ENCODE measurements at places on chromosomes 5 and 9. TPM values are rescaled to one million over a fixed set of nuclear protein-coding genes. Genes with fewer than 3 reads are reported as not detected.
A peak's percentile ranks its signal among the peaks of the same experiment; 100 is the strongest.

DNA sequence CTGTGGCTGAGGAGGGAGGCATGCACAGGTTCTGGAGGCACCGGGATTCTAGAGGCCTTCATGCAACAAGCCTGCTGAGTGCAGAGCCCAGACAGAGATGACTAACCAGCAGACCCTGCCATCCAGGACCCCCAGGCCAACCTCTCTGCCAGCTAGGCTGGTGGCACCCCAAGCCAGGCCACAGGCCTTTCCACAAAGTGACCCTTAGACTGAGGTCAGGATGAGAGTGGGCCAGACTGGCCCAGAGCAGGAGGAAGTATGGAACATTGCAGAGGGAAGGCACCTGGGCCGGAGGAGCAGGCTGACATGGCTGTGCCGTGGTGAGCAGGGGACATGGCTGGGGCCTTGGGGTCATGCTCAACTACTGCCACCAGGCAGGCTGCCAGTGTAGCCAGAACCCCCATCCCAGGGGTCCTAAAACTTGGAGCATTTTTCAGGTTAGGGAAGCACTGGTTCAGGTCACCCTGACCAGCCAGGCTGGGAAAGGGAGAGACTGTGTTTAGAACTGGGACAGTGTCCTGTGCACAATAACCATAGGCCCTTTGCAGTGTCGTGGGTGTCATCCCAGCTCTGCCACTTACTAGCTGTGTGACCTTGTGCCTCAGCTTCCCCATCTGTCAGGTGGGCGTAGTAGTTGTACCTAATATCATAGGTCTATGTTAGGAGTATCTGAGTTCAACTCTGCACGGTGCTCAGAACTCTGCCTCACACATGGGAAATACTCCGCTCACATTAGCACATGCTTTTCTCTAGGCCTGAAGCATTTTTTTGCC lies 17.3 kb downstream of the TCF7 start:
- no peak for DNase-seq

The PCDHA3 gene
- 0.20 TPM for polyA plus RNA-seq

The FSTL4 gene
- polyA plus RNA-seq: 0.20 TPM

The MORN5 gene
- not detected for polyA plus RNA-seq

DNA sequence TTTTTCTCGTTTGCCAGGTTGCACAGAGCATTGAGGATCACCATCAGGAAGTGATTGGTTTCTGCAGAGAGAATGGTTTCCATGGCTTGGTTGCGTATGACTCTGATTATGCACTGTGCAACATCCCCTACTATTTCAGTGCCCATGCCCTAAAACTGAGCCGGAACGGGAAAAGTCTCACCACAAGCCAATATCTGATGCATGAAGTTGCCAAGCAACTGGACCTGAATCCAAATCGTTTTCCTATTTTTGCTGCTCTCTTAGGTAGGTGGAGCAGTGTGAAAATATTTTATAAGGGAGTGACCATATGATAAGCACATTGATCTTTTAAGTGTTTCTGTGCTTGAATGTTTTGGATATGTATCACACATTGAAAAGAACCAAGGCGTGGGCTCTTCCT lies 17.7 kb upstream of the FAM120AOS start:
- no peak for DNase-seq

The NR5A1 gene
- polyA plus RNA-seq: not detected

The FYB1 gene
- 0.01 TPM for polyA plus RNA-seq

DNA sequence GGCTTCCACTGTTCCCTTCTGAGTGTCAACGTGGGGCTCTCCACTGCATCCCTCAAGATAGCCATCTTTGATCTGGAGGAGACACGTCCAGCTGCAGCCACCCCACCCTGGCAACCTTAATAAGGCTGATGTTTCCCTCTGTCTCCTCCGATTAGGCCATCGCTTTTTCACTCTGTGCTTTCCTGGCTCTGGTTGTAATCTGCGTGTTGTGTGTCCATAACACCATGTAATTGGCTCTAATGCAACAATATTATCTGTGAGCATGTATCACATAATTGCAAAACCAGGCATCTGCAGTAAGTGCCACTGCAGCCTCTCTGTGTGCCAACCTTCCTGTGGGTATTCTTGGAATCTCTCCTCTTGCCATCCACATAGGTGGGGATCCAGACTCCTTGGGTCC lies 249.9 kb upstream of the PANK3 start:
- no peak for DNase-seq

DNA sequence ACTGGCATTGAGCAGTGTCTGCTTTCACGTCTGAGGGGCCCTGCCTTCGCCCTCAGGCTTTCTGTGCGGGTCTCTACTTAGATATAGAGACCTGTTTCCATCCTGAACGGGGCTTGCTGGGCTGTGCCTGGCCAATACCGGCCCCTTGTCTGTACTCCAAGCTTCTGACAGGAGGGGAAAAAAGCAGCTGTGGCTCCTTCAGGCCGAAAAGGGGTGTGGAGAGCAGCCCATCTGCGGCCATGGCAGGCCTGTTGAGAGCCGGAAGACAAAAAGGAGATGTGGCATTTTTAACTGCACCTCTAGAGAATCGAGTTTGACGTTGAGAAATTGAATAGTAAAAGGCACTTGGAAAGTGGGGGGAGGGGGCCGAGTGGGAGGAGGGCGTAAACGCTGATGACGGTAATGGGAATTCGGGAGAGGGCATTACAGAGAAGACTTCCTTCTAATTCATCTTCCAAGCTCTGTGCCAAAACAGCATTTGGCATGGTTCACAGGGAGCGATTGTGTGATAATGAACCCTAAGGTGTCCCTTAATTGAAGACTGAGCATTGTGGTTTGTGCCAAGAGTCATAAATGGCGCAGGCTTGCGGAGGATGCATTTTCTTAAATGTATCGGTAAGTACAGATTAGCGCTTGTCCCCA lies 25.1 kb upstream of the PRDM12 start:
- DNase-seq: no peak

- no peak for DNase-seq
These were observed 8.9 kb upstream of the PTAR1 start for GRCh38 chr9:69768716-69769115.

The CDH12 gene
- not detected for polyA plus RNA-seq

The PFN3 gene
- not detected for polyA plus RNA-seq

The OR13J1 gene
- not detected for polyA plus RNA-seq

DNA sequence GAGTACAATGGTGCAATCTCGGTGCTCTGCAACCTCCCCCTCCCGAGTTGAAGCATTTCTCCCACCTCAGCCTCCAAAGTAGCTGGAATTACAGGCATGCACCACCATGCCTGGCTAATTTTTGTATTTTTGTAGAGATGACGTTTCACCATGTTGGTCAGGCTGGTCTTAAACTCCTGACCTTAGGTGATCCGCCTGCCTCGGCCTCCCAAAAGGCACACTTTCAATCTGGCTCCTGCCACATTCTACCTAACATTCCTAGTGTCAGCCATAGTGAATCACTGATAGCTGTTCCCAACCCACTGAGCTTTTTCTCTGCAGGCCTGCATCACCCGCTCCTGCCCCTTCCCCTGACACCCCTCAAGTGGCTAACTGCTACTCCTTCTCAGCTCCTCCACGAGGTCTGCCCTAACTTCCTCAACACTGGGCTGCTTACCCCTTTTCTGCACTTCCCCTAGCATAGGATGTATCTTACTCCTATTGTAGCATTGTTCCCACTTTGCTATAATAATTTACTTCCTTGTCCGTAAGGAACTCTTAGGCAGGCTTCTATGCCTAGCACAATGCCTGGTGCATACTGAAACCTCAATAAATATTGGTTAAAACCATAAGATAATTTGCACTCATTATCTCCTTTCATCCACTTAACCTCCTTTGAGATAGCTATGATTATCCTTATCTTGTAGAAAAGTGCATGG lies 42.0 kb upstream of the LIFR start:
- no peak for DNase-seq

GRCh38 chr5:61285531-61285930 lies 46.5 kb upstream of the ZSWIM6 start:
- no peak for DNase-seq

DNA sequence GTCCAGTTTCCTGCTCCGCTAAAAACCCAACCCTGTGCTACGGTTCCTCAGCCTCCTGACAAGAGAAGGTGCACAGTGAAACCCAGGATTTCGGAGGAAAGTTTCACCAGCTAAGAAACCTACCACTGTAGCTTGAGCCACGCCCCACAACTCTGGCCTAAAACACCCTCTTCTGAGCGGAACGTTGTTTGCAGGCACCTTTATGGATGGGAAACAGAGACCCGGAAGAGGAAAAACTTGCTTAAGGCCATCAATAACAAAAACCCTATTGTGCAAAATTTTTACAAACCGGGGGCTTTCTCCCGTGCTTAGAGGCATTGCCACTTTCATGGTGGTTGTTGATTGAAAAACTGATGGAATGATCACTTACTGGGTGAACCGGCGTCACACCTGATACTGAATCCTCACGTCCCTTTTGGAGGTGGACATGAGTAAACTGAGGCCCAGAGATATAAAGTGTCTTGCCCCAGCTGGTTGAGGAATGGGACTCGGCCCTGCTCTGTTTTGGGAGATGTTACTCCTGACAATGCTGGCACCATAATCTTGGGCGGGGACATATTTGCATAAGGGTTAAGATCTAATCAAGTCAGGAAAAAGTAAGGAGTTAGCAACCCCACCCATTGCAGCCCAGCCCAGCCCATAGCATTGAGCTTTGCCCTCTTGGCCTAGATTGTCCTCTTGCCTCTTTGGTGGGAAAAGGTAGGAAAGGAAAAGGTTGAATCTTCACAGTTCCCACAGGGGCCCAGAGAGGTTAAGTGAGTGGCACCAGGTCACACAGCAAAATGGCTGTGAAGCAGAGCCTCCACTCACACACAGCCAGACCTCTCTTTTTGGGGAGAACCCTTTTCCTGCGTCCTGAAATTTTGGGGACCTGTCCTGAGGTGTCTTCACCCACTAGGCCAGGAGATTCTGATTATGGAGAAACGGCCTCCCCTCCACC lies 23.2 kb upstream of the PTGS1 start:
- no peak for DNase-seq

The LCN10 gene
- polyA plus RNA-seq: not detected

The C9orf153 gene
- polyA plus RNA-seq: 0.30 TPM

- no peak for DNase-seq
These were observed 1.5 kb upstream of the SIT1 start for GRCh38 chr9:35651956-35652828.

The KCNV2 gene
- polyA plus RNA-seq: not detected

The PAPPA gene
- 56.1 TPM for polyA plus RNA-seq

The PRELID1 gene
- polyA plus RNA-seq: 135 TPM

The CCNI2 gene
- polyA plus RNA-seq: not detected

- DNase-seq: no peak
These were observed 106.1 kb upstream of the FBXL17 start for GRCh38 chr5:108487951-108488350.

The FOXD4L3 gene
- polyA plus RNA-seq: not detected

- DNase-seq: no peak
These were observed 52.5 kb downstream of the TRIP13 start for GRCh38 chr5:944992-945685.

GRCh38 chr9:131366761-131367401 lies 27.0 kb upstream of the PRRC2B start:
- no peak for DNase-seq

- DNase-seq: no peak
These were observed 79.8 kb upstream of the CAST start for GRCh38 chr5:96582343-96582742.

The FRMPD1 gene
- not detected for polyA plus RNA-seq

GRCh38 chr9:123261006-123261677 lies 7.2 kb downstream of the STRBP start:
- DNase-seq: no peak

DNA sequence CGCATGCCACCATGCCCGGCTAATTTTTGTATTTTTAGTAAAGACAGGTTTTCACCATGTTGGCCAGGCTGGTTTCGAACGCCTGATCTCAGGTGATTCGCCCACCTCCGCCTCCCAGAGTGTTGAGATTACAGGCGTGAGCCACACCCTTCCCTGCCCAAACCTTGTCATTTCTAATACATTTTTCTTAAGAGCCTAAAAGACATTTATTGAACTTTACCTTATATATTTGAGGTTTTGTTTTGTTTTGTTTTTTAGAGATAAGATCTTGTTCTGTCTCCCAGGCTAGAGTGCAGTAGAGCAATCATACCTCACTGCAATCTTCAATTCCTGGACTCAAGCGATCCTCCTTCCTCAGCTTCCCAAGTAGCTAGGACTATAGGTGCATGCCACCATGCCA lies 39.8 kb upstream of the FANCC start:
- DNase-seq: no peak

The SIL1 gene
- polyA plus RNA-seq: 64.6 TPM

GRCh38 chr5:132905938-132906337 lies 32.5 kb downstream of the LEAP2 start:
- peak; percentile 23 for DNase-seq

- no peak for DNase-seq
These were observed 41.8 kb downstream of the FYB1 start for GRCh38 chr5:39177631-39177964.

- no peak for DNase-seq
These were observed 13.8 kb downstream of the RGMB start for GRCh38 chr5:98787131-98787719.

DNA sequence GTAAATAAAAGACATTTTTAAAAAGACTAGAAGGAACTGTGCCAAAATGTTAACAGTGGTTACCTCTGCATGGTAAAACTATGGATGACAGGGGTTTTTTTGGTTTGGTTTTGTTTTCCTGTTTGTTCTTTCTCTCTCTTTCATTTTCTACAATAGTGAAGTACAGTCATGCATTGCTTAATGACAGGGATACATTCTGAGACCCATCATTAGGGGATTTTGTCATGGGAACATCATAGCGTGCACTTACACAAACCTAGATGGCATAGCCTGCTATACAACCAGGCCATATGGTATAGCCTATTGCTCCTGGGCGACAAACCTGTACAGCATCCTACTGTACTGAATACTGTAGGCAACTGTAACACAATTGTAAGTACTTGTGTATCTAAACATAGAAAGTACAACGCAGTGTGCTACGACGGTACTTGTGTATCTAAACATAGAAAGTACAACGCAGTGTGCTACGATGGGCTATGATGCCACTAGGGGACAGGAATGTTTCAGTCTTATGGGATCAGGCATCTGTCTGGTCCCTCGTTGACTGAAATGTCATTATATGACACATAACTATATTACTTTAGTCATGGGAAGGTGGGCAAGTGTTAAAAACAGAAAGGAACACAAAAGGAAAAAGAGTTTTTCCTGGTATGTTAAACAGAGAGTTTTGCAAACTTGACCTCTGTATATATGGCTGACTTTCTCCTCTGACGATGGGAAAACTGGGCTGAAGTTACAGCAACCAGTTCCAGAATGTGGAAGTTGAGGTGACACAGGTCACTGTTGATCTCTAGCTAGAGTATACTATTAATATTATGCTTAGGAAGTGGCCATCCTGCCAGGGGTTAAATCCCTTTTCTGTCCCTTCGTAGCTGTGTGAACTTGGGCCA lies 7.4 kb upstream of the ADAM19 start:
- no peak for DNase-seq

DNA sequence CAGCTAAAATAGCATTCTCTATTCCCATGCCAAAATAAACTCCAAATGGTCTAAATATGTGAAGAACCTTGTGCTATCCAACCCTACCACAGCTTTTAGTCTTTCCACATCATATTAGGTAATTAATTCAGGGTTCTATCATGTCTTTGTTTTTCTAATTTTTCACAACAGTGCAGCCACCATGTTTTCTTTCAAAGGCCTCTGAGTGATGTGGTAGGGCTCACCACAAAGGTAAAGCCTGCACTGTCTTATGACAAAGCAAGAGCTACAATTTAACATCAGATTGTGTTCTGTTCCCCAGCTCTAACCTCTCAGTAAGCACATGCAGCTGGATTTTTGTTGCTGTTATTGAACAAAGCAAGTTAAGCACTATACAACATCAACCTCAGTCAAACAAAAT lies 52.4 kb downstream of the MEF2C start:
- no peak for DNase-seq

The CDHR2 gene
- not detected for polyA plus RNA-seq

All from AG04450 (cell line).